Stimulated activated CD8-positive, alpha-beta memory T cell treated with anti-CD3 and anti-CD28 coated beads, Interleukin-7, amount 100 ng/mL, for 4 hours (primary cell): ENCODE measurements at places on chromosomes 4 and X.

DNA sequence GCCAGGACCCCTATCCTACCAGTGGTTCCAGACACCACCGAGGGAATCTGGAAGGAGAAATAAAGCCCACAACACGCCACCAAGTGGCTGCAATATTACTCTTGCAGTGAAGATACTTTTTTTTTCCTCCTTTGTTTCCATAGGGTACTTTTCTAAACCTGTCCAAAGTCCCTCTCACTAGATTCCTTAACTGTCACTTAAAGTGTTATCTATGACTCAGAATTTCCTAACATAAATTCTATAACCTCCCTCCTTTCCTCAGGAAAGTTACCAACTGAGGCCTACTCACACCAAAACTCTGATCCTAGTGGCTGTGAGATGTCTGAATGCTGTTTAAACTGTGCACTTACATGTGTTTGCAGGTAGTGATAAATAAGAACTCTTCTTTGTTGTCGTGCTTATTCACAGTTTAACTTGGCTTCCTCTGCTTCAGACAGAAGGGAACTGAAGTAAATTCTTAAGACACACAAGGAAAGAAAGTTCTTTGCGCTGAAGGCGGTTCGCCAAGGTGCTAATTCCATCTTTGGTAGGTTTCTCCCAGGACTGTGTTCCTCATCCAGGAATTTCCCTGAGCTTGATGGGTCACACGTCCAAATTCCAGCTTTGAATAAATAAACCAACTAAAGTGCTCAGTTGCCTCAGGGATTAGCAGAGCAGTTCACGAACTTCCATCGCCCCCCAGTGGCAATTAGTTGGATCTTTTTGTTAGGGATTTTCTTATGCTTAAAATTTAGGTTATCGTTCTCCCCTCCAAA lies 10.7 kb upstream of the HCCS start:
- no peak for DNase-seq

DNA sequence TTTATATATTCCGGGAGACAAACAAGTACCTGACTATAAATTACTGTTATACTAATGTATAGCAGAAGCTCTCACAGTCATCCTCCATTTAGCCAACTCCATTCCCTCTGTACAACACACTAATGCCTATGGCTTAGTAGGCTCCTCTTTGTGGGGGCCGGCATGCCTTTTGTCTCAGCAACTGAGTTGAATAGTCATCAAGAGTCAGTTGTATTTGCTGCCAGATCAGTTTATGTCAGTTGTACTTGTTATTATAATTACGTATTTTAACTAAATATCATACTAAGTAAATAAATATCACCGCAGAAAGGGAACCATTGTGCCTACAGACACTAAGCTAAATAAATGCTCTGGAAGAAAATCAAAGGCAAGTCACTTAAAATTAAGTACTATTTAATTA lies 9.9 kb downstream of the PRMT9 start:
- DNase-seq: no peak

DNA sequence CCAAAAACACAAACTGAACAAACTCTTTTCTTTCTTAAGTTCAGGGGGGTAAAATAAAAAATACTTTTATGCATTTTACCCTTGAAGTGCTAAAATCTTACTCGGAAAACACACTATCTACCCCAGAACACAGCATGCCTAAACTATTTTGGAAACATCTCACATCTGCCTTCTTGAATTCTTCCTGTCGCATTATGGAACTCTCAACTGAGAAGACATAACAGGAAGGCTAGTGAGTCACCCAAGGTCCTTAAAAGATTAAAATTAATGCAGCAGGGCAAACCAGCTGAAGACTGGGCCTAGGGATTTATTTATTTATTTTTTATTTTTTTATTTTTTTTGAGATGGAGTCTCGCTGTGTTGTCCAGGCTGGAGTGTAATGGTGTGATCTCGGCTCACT lies 208.2 kb downstream of the APBB2 start:
- DNase-seq: no peak

DNA sequence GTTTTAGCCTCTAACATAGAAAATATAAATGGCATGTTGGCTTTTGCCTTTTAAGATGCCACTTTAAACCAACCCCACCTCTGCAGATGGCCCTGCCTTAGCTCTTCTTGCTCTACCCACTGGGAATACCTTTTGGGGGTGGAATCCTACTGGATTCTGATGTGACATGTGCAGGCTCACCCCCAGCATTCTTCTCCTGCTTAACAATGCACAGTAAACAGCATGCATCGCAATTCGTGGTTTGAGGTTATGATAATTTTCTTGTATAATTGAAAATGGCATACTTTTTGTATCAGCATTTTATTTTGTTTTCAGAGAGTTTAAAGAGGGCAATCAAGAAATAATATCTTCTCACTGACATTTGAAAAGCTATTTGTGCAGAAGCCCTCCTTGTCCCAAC lies 167.9 kb downstream of the AREG start:
- no peak for DNase-seq

GRCh38 chrX:134622056-134622812 lies 36.0 kb downstream of the PLAC1 start:
- DNase-seq: no peak

- no peak for DNase-seq
These were observed 28.2 kb downstream of the FAM149A start for GRCh38 chr4:186132577-186133242.

- no peak for DNase-seq
These were observed 163.2 kb upstream of the INTU start for GRCh38 chr4:127469542-127469941.

DNA sequence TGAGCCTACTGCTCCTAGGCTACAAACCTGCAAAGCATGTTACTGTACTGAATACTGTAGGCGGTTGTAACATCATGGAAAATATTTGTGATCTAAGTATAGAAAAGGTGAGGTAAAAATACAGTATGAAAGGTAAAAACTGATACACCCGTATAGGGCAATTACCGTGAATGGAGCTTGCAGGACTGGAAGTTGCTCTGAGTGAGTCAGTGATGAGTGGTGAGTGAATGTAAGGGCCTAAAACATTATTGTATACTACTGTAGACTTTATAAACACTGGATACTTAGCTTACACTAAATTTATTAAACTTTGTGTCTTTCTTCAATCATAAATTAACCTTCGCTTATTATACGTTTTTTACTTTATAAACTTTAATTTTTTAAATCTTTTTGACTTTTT lies 3.7 kb downstream of the KIF4A start:
- DNase-seq: no peak

DNA sequence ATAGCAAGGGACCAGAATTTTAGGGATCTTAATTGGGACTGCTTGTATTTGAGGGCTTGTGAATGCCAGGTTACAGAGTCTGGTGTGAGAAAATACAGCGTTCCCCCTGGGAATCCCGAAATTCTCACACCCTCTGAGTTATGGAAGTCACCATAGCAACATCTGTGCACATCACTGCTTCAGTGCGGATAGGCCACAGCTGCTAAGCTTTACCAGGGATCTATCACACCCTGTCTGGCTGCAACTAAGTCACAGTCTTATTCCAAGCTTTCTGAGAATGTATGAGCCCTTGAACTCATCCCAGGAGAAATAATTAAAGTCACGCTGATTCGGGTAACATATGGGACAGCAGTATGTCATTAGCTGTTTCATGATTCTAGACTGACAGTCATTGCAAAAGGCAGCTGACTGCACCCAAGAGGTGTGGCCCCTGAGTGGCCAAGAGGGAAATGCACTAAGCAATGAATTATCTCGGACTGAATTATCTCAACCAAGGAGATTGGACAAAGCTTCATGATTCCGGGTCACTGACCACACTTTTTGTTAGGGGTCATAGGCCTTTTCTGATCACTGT lies 46.7 kb upstream of the BTC start:
- DNase-seq: no peak
